ENCODE measurements at places on chromosomes 6 and 20.

- H3K4me1 ChIP-seq, result no peaks in the 10 kb centered on the region
- H3K27ac ChIP-seq, result no peak overlapping the region
- no peak overlapping the region for H3K4me3 ChIP-seq
- no peaks in the 10 kb centered on the region for H3K27me3 ChIP-seq
These were observed 13.8 kb downstream of the KCNQ5 start for GRCh38 chr6:72635636-72636035.

GRCh38 chr20:50587291-50587961 lies 77.2 kb downstream of the PTPN1 start:
- H3K27me3 ChIP-seq, result no peaks in the 10 kb centered on the region
- no peaks in the 10 kb centered on the region for H3K4me1 ChIP-seq
- H3K36me3 ChIP-seq, result peaks cover 27% of the 10 kb centered on the region
- H3K4me3 ChIP-seq, result no peak overlapping the region
- DNase-seq, result no peak

DNA sequence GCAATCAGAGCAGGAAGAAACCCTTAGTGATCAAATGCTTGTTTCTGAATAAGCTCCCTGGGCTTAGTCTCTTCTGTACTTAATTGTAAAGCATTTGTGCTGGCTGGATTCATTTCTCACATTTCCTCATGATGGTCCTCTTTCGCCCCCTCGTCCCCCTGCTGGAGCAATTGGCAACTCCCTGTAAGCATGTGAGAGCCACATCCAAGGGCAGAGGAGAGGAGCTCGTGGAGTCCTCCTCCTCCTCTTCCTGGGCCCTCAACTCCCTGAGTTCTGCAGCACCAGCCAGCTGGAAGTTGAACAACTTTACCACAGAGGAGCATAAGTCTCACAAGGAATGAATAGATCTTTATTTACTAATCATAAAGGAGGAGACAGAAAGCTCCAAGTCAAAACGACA lies 12.6 kb downstream of the ANKEF1 start:
- DNase-seq, result no peak
- H3K27me3 ChIP-seq, result no peaks in the 10 kb centered on the region
- no peaks in the 10 kb centered on the region for H3K36me3 ChIP-seq
- no peaks in the 10 kb centered on the region for H3K4me1 ChIP-seq
- no peak overlapping the region for H3K27ac ChIP-seq
- H3K4me3 ChIP-seq, result no peak overlapping the region

DNA sequence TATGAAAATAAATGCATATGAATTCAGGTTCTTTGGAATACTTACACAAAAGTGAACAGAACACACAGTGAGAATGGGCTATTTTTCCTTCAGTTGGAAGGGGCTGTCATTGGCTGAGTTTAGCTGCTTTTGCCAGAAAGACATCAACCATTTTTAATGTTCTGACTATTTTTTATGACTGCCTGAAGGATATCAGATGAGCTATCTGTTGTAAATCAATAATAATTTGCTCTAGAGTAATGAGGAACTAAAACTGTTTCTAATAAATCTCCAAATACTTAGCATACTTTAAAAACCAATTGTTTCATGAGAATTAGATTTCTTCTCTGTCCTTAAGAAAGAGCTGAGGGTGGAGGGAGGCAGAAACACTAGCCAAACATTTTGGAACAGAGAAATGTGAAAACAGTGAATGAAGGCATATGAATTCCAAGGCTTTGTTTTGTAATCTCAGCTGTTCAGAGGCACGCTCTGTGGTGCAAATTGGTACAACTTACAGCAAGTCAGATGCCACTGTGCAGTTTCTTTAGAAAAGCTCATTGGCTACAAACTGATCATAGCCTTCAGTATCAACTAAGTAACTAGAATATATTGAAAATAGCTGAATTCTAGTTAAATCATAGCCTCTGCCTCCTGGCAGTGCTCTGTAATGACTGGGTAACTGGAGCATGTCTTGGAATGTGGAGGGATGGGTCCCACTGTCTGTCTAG lies 228.9 kb upstream of the JAG1 start:
- DNase-seq, result no peak
- no peaks in the 10 kb centered on the region for H3K27me3 ChIP-seq
- H3K4me1 ChIP-seq, result peaks cover 11% of the 10 kb centered on the region
- H3K27ac ChIP-seq, result peak overlapping the region; percentile 20

GRCh38 chr6:14810021-14810420 lies 435.8 kb upstream of the JARID2 start:
- DNase-seq, result no peak
- no peak overlapping the region for H3K27ac ChIP-seq
- H3K4me3 ChIP-seq, result no peak overlapping the region
- no peaks in the 10 kb centered on the region for H3K36me3 ChIP-seq
- H3K27me3 ChIP-seq, result no peaks in the 10 kb centered on the region

GRCh38 chr6:94213226-94213625 lies 793.9 kb upstream of the EPHA7 start:
- no peaks in the 10 kb centered on the region for H3K27me3 ChIP-seq
- H3K27ac ChIP-seq, result no peak overlapping the region
- DNase-seq, result no peak

DNA sequence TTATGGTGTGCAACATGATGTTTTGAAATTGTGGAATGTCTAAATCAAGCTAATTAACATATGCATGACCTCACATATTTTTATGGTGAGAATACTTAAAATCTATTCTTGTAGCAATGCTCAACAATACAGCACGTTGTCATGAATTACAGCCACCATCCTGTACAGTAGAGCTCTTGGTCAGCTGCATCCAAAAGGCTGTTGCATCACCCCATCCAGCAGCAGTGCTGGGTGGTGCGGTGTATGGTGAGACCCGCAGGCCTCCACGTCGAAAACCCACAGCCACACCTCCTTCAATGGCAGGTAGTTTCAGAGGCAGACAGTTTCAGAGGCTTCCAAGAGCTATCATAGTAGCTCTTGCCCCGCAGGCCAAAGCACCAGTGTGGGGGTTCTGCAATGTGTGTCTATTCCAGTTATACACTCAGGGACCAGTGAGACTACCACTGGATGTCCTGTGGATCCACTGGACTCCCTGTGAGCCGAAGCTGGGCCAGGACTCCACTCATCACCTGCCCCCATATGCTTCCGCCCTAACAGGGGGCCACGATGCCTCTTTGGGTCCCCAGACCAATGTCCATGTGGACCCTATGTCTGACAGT lies 23.4 kb downstream of the PACSIN1 start:
- DNase-seq, result no peak
- no peaks in the 10 kb centered on the region for H3K4me1 ChIP-seq
- H3K36me3 ChIP-seq, result no peaks in the 10 kb centered on the region
- no peak overlapping the region for H3K4me3 ChIP-seq

GRCh38 chr6:141309295-141309694 lies 823.4 kb upstream of the GJE1 start:
- no peak for DNase-seq
- no peaks in the 10 kb centered on the region for H3K27me3 ChIP-seq
- no peak overlapping the region for H3K27ac ChIP-seq
- H3K36me3 ChIP-seq, result no peaks in the 10 kb centered on the region

DNA sequence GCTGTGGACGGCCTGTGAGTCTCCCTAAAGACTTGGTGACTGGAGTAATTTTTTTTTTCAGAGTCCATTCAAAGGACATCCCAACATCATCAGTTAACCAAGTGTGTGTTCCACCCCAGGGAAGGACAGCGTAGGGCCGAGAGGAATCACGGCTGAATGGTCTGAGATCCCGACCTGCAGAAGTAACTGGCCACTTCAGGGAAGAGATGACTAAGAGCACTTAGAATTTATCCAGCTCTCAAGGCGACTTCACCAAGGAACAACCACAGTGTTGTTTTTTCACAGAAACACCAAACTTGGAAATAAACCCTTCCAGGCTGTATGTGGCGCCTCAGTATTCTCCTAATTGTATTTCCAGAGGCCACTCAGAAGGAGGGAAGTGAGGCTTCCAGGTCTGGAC lies 231.6 kb downstream of the FNDC1 start:
- no peaks in the 10 kb centered on the region for H3K4me1 ChIP-seq
- no peak for DNase-seq
- H3K4me3 ChIP-seq, result no peak overlapping the region
- no peak overlapping the region for H3K27ac ChIP-seq
- no peaks in the 10 kb centered on the region for H3K27me3 ChIP-seq

DNA sequence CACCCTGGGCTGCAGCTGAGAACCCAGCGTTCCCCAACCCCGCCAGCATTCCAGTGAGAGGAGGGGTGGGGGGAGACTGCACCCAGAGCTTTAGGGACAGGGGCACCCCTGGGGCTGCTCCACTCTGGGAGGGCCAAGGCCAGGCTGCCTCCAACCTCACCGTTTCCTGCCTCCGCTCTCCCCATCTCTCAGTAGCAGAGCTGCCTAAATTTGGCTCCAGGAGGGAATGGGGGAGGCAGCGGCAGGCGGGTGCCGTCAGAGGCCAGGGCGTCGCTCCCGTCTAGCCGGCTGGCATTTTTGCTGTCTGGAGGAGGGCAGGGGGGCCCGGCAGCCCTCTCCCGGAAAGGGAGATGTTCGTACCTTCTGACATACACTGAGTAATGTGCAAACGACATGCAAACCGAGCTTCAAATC lies 46.6 kb downstream of the NOL4L start:
- H3K27ac ChIP-seq, result no peak overlapping the region
- H3K36me3 ChIP-seq, result no peaks in the 10 kb centered on the region
- H3K4me3 ChIP-seq, result peak overlapping the region; percentile 36
- H3K4me1 ChIP-seq, result peaks cover 8% of the 10 kb centered on the region

DNA sequence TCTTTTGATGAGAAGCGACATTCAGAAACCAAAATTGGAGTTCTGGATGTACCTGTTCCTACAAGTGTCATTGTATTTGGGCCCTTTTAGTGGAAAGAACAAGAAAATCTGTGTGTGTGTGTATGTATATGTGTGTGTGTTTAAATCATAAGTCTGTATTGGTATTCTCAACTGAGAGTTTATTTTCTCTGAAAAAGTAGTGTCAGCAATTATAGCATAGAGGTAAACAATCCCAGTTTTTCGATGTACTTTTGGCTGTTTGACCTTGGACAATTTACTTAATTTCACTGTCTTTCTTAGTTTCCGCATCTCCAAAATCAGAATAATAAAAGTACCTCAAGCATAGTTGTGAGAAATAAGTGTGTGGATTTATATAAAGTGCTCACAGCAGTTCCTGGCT lies 57.2 kb downstream of the EYA4 start:
- H3K4me3 ChIP-seq, result no peak overlapping the region
- H3K36me3 ChIP-seq, result no peaks in the 10 kb centered on the region
- no peaks in the 10 kb centered on the region for H3K4me1 ChIP-seq
- H3K27ac ChIP-seq, result no peak overlapping the region
- no peaks in the 10 kb centered on the region for H3K27me3 ChIP-seq
- no peak for DNase-seq

DNA sequence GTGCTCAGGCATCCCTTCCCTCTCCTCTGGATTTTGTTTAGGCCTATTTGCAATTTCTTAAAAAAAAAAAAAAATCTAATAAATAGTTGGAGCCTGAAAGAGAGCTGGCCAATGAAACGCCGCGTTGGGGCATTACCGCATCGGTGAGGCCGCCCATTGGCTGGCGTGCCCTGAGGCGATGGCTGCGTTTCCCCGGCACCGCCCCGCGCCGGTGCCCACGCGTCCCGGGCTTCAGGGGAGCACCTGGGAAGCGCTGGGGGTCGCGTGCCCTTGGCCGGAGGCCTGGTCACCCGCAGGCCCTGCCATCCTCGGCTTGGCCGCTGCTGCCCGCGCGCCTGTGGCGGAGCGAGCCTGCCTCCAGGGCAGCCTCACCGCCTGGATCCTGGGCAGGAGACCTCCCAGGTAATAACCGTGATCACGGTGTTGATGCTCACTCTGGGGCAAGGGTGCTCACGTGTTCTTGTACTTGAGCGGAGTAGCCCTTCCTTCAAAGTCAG lies 155.4 kb downstream of the NRN1 start:
- no peak overlapping the region for H3K27ac ChIP-seq
- no peaks in the 10 kb centered on the region for H3K27me3 ChIP-seq
- no peaks in the 10 kb centered on the region for H3K36me3 ChIP-seq
- H3K4me1 ChIP-seq, result peaks cover 6% of the 10 kb centered on the region
- DNase-seq, result no peak
- peak overlapping the region; percentile 65 for H3K4me3 ChIP-seq

DNA sequence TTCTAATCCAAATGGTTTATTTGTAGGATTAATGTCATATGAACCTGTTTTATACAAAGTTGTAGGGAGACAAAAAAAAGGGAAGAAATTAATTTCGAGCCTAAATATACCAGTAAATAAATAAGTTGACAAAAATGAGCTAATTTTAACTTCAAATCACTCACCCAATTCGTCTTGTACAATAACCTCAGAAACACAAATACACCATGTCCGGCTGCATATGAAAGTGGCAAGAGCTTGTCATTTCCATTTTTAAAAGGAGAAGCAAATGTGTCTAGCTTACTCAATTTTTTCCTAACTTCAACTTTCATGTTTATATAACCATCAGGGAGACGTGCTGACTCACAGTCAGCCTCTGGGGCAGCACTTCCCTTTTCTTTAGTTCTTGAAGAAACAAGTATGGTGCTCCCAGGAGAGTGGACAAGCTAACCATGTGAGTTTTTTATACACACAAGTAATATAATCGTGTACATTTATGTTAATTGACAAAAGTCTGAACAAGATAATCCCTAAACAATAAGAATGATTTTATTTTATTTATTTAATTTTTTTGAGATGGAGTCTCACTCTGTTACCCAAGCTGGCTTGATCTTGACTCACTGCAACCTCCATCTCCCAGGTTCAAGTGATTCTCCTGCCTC lies 55.5 kb upstream of the SGK1 start:
- no peaks in the 10 kb centered on the region for H3K27me3 ChIP-seq
- H3K4me1 ChIP-seq, result peaks cover 39% of the 10 kb centered on the region
- no peaks in the 10 kb centered on the region for H3K36me3 ChIP-seq
- DNase-seq, result peak; percentile 22
- H3K27ac ChIP-seq, result peak overlapping the region; percentile 73
- H3K4me3 ChIP-seq, result peak overlapping the region; percentile 15

- H3K27ac ChIP-seq, result no peak overlapping the region
- no peak overlapping the region for H3K4me3 ChIP-seq
- no peaks in the 10 kb centered on the region for H3K36me3 ChIP-seq
- no peak for DNase-seq
These were observed 63.1 kb downstream of the SLX4IP start for GRCh38 chr20:10498200-10498599.

DNA sequence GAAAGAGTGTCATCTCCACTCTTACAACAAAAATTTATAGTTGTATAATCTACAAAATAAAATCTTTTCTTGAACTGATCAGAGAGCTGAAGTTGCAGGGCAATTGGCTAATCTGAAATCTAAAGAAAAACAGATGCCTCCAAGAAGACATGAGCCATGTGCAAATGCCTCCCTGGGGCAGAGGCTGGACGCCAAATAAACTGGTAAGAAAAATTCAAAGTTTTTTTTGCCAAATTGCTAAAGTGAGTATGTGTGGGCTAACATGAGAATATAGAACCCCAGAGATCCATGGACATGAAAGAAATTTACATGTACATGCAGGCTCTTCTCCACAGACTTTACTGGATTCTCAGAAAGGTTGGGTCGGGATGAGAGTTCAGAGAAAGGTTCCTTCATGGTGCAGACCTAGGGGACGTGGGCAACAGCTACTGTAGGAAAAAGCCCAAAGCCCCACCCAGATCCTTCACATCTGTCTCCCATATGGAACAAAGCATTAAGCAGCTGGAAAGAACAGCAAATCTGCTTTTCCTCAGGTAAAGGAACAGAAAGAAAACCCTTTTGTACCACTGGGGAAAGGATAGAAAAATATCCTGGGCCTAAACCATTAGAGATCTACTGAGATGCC lies 90.5 kb upstream of the SIRPG start:
- no peak overlapping the region for H3K27ac ChIP-seq
- H3K36me3 ChIP-seq, result no peaks in the 10 kb centered on the region
- H3K27me3 ChIP-seq, result no peaks in the 10 kb centered on the region
- no peak for DNase-seq

GRCh38 chr6:87551799-87552198 lies 38.0 kb downstream of the RARS2 start:
- H3K27me3 ChIP-seq, result no peaks in the 10 kb centered on the region
- no peak for DNase-seq
- H3K4me1 ChIP-seq, result no peaks in the 10 kb centered on the region

Data from thoracic aorta (tissue), 2 donors.